ENCODE measurements at places on chromosomes 11 and 22.
A peak's percentile ranks its signal among the peaks of the same experiment; 100 is the strongest.

GRCh38 chr11:128465946-128466705 is 121.2 kb downstream of the ETS1 start:
- DNase-seq, result no peak

- DNase-seq, result no peak
Observed at GRCh38 chr11:86625981-86626380, 46.4 kb downstream of the ME3 start.

GRCh38 chr22:39153220-39153717 is 789 bp upstream of the CBX7 start:
- no peak for DNase-seq

- peak; percentile 97 for DNase-seq
Observed at GRCh38 chr11:78841456-78842060, 266.9 kb upstream of the NARS2 start.

- no peak for DNase-seq
Observed at GRCh38 chr11:19018901-19019300, 41.6 kb downstream of the MRGPRX2 start.

GRCh38 chr11:74566146-74566960 is 26.0 kb upstream of the POLD3 start:
- DNase-seq, result no peak

GRCh38 chr11:17506942-17507341 is 30.3 kb upstream of the ABCC8 start:
- DNase-seq, result no peak

- no peak for DNase-seq
Observed at GRCh38 chr11:16781936-16782919, 43.8 kb downstream of the C11orf58 start.

GRCh38 chr11:104803776-104804175 is 94.5 kb downstream of the CASP12 start:
- no peak for DNase-seq

DNA sequence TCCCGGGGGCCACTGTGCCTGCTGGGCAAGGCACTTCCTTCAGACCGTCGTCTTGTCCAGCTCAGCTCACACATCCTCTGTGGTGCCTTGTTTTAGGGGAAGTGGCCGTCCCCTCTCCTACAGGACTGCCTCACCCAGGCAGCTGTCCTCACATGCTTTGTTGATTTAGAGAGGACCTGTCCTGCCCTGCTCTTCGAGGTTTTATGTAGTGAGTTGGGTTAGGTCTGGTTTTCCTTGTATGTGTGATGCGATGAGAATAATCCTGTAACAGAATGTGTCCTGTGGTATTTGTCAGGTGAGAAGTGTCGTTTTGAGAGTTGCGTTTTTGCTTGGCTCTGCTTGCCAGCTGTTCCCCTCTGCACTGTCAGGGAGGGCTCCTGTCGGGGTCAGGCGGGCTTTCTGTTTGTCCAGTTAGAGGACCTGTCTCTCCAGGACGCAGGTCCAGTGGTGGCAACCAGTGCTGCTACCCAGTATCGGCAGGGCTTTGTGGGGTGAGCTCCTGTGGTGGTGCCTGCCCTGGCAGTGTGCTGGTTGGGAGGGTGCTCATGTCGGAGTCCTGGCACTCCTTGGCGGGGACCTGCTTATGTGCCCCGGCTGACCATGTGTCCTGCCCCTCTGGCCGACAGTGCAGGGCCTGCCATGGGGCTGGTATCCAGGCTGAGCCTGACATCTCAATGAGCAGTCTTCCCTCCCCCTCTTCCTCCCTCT is 41.3 kb downstream of the MUC6 start:
- DNase-seq, result no peak

DNA sequence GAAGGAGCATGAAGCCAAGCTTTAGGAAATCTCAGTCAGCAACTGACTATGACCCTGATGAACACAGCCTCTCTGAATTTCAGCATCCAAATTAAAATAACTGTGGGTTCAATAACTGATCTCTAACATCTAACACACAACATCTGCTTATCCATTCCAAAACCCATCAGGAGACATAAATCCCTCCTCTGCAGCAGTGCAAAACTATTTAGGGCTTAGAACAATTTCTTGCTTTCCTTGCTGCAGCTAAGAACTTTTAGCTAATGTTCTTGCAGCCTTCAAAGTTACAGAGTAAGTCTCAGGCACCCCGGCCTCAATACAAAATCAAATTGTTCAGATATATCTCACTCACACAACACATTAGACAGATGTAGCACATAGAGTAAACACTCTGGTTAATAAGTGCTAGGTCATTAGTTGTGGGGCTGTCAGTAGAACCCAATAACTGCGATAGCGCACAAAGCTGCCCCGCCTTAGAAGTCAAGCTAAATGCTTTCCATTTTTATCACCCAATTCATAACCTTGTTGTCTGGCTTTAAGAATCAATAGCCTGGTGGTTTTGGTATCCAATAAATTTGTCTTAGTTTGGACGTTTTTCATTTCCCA is 139.6 kb downstream of the LARGE1 start:
- no peak for DNase-seq

DNA sequence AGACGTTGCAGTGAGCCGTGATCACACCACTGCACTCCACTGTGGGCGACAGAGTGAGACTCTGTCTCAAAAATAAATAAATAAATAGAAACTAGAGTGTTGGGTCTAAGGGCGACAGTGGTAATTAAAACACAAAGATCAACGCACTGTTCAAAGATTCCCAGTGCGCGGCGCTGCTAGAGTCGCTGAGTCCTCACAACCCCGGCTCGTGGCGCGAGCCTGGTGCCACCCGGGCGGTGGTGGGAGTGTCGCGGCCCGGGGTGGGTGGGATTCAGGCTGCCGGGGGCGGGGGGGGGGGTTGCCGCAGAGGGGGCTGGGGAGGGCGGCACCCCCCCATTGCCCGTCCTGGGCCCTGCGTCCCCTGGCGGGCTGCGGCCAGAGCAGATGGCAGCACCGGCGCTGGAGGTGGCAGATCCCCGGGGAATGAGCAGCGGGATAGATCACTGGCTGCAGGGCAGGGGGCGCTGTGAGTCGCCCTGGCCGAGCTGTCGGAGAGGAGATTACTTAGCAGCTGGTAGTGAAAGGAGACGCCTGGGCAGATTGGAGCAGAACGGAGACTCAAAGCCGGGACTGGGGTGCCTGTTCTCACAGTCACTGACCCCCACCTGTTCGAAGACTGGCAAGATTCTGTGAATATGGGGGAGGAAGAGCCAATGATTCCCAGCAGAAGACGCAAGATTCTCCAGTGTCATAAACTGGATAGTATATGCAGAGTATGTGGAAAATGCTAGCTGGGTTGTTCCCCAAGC is 30.2 kb upstream of the APOBEC3A start:
- peak; percentile 84 for DNase-seq

GRCh38 chr22:46087816-46088277 is 62.5 kb upstream of the PPARA start:
- DNase-seq, result peak; percentile 33

GRCh38 chr22:20787746-20788626 is 14.1 kb downstream of the SERPIND1 start:
- DNase-seq, result no peak

GRCh38 chr22:46576556-46577367 is 39.3 kb upstream of the CELSR1 start:
- DNase-seq, result peak; percentile 74

DNA sequence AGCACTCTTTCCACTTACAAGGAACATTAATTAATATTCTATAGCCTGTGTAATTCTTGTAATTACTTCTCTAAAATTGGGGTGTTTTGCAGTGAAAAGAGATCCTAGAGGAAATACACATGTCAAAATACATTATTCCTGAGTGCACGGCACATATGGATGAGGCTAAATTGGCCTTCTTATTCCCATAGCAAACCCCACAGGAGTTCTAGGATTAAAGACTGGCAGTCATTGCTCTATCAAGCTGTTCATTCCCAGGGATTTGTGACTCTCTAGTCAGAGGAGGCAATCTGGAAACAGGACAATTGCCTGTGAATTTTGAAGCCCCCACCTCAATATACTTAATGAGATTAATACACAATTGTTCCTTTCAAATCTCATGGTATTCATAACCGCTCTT is 145.9 kb upstream of the OPCML start:
- no peak for DNase-seq

DNA sequence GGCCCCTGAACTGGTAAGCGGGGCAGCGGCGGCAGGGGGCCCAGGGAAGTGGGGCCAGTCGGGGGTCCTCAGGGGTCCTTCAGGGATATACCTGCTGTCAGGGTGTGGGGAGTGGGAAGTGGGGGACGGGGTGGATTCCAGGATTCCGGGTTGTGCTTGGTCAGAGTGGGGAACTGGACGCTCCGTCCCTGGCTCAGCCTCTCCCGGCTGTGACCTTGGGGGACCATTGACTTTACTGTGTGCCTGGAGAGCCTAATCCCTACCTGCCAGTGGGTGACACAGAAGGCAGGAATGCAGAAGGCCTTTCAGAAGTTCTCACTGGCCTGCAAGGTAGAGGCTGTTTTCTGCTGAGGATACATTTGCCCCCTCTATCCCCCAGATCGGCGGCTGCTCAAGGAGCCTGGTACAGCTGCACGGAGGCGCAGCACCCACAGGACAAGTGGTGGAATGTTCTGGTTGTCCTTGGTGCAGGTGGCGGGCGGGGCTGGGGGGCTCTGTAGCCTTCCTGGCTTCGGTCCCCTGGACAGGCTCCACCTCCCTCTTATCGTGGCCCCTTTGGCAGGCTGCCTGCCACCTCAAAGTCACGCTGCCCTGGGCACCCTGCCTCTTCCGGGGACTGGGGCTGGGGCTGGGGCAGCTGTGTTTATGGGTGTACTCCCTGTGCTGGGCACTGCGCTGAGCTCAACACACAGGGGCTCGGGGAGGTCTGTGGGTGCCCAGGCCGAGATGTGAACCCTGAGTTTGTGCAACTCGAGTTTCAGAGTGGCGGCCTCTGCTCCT is 18.4 kb downstream of the KCNQ1 start:
- no peak for DNase-seq

Data from NCI-H2171 (cell line).